ENCODE measurements at places on chromosomes 5 and 9.

DNA sequence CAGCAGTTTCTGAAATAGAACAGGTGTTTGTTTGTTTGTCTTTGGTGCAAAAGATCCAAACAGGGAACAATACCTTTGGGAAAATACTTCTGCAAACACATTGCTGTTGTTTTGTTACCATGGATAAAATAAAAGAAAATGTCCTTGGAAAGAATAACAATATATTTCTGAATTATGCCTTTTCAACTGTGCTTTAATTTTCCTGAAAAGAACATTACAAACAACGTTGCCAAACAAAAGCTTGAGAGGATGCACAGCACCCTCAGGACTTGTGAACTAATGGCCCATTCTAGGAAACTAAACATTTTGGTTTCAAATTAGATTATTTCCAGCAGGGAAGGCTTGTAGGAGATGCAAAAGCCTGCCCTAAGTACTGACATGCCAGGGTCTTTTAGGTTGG lies 967.2 kb downstream of the TLE4 start:
- no peak for DNase-seq

GRCh38 chr9:120538339-120538738 lies 41.6 kb downstream of the CDK5RAP2 start:
- no peak for DNase-seq

DNA sequence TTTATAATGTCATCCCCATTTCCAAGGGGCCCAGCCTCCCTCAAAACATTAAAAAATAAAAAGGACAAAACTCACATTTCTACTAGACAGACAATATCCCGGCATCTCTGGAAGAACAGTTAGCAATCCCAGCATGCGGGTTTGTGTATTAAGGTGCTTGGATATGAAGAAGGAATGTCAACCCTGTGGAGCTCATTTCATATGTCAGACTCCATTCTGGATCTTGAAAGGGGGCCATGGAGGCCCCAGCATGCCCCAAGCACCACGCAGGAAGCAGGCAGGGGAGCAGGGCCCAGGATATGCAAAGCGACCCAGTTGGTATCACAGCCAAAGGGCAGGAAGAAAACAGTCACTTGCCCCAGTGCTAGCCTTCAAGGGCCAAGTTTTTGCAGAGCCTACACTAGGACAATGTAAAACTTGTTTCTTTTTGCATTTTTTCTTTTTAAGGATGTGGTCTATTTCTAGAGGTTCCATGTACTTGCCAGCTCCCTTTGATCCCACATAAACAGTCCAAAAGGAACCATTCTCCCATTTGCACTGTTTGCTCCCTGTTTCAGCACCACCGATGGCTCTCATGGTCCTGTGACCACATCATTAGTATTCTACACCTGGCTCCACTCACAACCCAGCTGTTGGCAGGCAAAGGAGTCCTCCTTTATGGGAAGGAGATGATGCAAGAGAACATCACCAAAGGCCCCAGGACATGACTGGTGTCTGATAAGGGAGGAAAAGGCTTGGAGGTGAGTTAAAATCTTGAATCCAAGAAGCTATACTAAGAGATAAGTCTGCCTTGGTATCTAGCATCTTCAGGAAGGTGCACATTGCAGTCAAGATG lies 58.3 kb downstream of the FGF1 start:
- no peak for DNase-seq

- no peak for DNase-seq
These were observed 54.4 kb downstream of the FBXW11 start for GRCh38 chr5:171952021-171952420.

- DNase-seq = peak; percentile 43
These were observed 120.0 kb upstream of the ACOT12 start for GRCh38 chr5:81513982-81514381.

GRCh38 chr9:69806627-69807026 lies 14.0 kb upstream of the CFAP95 start:
- no peak for DNase-seq

DNA sequence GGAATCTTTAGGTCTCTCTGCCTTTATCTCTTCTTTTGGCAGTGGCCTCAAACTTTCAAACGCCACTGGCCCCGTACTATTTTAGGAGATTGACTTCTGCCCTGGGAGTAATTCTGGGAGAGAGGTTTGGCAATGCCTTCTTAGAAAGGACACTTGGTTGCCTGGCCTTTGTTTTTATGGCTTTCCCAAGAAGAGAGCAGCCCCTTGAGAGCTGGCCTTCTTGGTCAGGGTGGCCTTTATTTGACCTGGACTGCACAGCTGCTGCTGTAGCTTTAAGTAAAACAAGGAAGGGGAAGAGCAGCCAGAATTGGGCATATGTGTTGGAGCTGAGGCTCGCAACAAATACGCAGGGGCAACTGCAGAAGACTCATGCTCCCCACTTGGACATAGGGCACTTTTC lies 60.8 kb downstream of the PTPN3 start:
- no peak for DNase-seq

GRCh38 chr5:9009931-9010651 lies 535.8 kb downstream of the SEMA5A start:
- DNase-seq = no peak

DNA sequence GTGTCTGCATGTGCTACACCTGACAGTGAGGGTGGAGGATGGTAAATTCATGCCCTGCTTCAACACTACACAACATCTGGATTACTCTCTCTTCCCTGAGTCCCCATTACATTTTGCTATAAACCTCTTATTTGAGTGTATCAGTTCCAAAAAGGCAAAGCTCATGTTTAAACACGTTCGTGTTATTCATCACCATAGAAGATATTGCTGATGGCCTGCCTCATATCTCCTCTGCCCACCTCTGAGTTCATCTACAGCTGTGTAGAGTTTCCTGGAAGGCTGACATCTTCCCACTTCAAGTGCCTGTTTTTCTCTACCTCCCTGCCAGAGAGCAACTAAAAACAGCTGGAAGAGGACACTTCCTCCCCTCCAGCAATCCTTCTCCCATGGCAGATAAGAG lies 433.2 kb downstream of the ISL1 start:
- DNase-seq = no peak

GRCh38 chr9:97559111-97559514 lies 57.6 kb downstream of the TMOD1 start:
- no peak for DNase-seq

DNA sequence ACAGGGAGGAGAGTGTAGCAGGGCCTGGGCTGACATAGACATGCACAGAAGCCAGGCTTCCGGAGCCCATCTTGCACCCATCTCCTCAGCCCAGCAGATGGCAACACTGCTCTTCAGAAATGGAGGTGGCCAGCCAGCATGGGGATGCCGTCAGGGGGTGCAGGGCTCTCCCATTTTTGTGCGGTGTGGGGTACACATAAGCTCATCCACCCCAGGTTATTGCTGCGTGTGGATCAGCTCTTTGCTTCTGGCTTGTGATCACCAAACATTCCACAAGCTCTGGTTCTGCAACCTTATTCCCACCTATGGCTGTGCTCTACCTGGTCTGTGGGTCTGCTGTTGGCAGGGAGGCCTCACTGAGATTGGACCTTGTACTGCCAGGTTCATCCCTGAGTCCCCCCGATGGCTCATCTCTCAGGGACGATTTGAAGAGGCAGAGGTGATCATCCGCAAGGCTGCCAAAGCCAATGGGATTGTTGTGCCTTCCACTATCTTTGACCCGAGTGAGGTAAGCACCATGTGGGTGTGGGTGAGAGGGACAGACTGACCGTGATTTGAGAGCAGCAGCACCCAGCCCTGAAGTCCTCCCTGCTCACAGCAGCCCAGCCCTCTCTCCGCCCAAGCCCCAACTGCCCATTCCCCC lies 17.3 kb downstream of the SLC22A5 start:
- peak; percentile 57 for DNase-seq

DNA sequence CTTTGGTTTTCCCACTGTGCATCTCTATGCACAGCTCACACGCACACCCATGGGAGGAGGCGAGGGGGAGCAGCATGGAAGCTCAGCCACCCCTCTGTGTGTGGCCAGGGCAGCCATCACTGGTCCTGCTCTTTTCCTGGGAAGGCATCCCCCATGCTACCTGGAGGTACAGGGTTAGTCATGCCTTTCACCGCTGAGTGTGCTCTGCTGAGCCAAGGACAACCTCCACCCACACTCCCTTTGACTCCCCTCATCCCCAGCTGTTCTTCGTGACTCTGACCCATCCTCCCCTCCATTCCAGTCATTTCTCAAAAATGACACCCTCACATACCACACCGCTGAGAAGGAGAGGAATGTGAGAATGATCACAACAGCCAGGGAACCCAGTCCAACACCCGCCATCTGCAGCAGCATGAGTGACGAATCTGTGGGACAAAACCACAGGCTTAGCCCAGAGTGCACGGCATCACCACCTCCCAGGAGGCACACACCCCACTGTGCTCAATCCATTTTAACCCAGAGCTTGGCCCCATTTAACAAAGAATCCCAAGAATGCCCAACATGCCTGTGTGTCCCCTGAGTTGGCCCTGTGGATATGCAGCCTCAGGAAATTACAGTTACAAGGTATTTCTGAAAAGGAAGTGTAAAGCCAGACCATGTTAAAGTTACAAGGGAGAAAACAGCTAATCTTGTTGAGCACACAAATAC lies 133.4 kb downstream of the SUSD1 start:
- DNase-seq = no peak

DNA sequence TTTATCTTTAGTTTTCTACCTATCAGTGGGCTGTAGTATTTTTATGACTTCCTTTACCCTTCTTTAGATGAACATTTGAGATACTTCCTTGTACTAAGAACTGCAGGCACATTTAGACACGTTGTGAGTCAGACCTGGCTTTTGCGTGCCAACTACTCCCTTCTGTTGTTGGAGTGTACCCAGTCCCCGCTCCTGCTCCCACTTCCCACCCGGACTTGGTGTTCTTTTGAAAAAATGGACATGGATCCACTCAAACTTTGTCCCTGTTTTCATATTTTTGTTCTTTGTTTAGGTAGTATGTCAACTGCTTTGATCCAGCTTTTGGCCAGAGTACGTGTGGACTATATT lies 60.7 kb downstream of the PARP8 start:
- DNase-seq = no peak

DNA sequence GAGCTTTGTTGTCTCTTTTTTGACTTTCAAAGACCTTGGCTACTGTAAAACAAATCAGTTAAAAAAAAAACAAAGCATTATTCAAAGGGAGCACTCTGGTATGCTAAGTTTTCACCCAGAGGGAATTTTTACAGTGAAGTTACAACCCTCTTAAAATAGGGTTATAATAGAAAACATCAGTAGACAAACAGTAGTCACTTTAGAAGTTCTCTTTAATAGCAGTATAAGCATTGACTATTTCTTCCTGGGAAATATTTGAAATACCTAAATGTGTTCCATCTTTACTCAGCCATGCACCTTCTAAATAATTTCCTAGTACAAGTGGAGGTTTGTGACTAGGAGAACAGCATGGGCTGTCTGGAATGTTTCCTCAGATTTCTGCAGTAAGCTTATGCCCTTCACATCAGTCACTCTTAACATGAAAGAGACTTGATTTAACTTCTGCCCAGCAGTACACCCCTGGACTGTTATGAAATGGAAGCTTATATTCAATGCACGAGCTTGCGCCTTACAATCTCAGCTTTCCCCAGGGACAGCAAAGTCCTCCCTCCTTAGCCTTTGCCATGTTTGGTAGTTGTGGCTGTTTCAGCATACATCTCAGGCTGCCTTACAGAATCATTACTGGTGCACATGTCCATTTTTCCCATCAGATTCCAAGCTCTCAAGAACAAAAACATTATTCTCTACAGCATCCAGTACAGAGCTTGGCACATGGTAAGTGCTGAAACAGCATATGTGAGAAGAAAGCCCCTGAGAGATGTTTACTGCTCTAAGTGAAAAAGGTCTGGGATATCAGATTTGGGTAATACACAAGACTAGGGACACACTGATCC lies 191.5 kb downstream of the ZNF608 start:
- no peak for DNase-seq
